Urinary bladder (tissue), 4 donors: ENCODE measurements at places on chromosomes 12 and 14.

DNA sequence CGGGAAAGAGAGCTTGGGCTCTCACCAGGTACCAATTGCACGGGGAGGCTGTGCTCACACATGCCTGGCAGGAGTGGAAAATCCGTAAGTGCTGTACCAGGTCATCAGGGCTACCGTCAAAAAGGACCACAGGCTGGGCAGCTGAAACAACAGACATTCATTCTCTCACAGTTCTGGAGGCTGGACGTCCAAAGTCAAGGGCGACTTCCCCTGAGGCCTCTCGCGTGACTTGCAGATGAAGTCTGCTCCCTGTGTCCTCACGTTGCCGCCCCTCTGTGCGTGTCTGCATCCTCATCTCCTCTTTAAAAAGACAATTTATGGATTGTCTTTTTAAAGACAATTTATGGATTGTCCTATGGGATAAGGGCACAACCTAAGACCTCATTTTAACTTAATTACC is 73.8 kb upstream of the FZD10 start:
- no peak for DNase-seq

DNA sequence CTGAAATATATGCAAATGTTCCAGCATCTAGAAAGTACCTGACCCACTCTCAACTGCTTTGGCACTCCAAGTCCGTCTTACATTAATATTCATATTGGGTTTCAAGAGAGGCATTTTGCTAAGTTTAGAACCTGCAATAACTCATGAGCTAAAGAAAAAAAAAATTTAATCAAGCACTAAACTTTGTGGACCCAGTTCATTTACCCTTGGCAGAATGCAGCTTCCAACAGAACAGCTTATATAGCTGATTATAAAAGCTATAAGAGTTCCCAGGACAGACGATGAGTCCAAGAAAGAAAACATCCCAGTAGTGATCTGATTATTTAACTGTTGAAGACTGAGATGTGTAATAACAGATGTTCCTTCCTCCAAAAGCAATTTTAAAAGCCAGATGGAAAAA is 592.0 kb downstream of the KCNH5 start:
- DNase-seq, result peak; percentile 28

GRCh38 chr14:95497561-95498011 is 18.9 kb downstream of the SYNE3 start:
- no peak for DNase-seq

- no peak for DNase-seq
Observed at GRCh38 chr12:3043406-3043805, 33.8 kb upstream of the TSPAN9 start.

DNA sequence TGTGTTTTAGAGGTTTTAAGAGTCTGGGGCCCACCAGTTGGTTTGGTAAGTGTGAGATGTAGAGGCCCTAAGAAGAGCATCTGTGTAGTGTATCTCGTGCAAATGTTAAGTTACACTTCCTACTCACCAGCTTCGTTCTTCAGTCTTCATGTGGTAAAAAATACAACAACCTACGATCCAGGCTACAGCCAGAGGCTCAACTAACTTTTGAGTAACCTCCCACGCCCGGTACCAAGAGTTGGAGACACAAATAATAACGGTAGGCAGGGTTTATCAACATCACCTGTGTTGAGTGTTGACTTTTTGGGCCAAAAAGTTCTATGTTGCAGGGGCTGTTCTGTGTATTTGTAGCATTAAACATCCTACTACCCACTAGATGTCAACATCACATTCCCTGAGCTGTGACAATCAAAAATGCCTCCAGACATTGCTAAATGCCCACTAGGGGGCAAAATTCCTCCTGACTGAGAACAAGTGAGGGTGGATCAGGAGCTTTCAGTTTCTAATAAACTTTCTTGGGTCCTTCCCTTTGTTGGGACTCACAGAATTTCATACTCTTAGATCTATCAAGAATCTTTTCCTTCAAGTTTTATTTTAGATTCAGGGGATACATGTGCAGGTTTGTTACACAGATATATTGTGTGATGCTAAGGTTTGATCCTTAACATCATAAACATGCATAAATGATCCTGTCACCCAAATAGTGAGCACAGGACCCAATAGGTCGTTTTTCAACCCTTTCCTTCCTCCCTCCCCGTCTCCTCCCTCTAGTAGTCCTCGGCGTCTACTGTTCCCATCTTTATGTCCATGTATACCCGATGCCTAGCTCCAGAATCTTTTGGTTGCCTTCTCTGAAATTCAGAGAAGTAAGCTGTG is 94.7 kb downstream of the SLC2A13 start:
- no peak for DNase-seq

GRCh38 chr12:107477947-107478610 is 207.5 kb upstream of the PWP1 start:
- no peak for DNase-seq

GRCh38 chr12:122100568-122100967 is 22.0 kb downstream of the MLXIP start:
- DNase-seq, result no peak

DNA sequence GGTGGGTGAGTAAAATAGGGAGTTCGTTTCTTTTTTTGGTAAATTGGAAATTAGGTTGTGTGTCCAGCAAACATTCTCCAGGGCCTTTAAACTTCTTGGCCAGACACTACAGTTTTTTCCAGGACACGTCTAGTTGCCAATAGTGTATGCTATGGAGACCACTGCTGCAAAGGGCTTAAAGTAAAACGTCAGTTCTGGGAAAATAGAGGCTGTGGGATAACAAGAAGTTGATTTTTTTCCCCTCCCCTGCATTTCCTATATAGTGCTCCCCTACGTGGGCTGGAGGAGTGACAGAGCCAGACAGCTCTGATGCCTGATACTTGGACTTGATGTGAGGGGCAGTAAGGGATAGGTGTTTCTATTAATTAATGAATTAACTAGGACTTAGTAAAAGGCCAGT is 2.4 kb downstream of the ACVR1B start:
- DNase-seq, result no peak
